ENCODE measurements at places on chromosomes 1 and 21. TPM values are rescaled to one million over a fixed set of nuclear protein-coding genes. Genes with fewer than 3 reads are reported as not detected.

DNA sequence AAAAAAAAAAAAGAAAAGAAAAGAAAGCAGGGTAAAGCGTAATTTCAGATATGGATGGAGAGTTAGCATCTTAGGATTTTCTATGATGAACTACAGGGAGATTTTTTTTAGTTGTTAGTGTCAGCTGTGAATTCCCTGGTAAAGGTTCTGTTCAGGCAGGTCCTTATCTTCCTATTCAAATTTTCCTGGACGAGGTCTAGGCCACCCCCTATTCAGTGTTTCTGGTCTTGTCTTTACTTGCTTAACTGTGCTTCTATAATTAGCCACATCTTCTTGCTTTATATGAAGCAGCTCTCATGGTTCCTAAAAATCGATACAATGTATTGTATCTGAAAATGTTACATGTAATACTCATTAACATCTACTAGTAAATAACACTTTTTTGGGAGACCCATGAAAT lies 157.8 kb downstream of the LHX8 start:
- no peak for DNase-seq
- H3K27me3 ChIP-seq, result no peaks in the 10 kb centered on the region
- no peak overlapping the region for H3K4me3 ChIP-seq

The ENAH gene
- total RNA-seq, result 103 TPM

The MTARC2 gene
- total RNA-seq, result 23.7 TPM

DNA sequence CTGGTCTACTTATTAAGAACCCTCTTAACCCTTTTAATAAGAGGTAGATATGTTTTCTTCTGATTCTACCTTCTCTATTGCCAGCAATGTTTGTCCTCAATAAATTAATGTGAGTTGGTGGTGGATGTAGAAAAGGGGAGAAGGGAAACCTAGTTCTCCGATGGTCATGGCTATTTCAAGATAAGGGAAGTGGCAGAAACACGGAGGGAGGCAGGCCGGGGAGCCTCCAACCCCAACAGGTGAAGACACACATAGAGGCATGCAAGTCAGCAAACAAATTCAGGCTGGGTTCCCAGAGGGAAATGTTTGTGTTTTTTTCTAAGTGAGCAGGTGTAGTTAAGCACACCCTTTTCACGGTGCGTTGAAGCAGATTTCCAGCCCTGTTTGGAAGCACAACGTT lies 31.0 kb upstream of the CLDN14 start:
- H3K27ac ChIP-seq, result no peak overlapping the region
- H3K36me3 ChIP-seq, result no peaks in the 10 kb centered on the region
- DNase-seq, result no peak
- H3K4me1 ChIP-seq, result no peaks in the 10 kb centered on the region
- no peaks in the 10 kb centered on the region for H3K27me3 ChIP-seq
- H3K4me3 ChIP-seq, result no peak overlapping the region

The ARHGEF16 gene
- not detected for total RNA-seq

The CPTP gene
- 71.3 TPM for total RNA-seq

- no peak overlapping the region for H3K4me3 ChIP-seq
- H3K36me3 ChIP-seq, result no peaks in the 10 kb centered on the region
- H3K27me3 ChIP-seq, result no peaks in the 10 kb centered on the region
Measured at GRCh38 chr1:206050655-206051235, 2.2 kb upstream of the RHEX start.

- no peaks in the 10 kb centered on the region for H3K27me3 ChIP-seq
- no peak overlapping the region for H3K27ac ChIP-seq
- H3K4me3 ChIP-seq, result no peak overlapping the region
- H3K36me3 ChIP-seq, result no peaks in the 10 kb centered on the region
- no peak for DNase-seq
- no peaks in the 10 kb centered on the region for H3K4me1 ChIP-seq
Measured at GRCh38 chr21:42164064-42164789, 54.7 kb upstream of the ABCG1 start.

The NBL1 gene
- 157 TPM for total RNA-seq

The AMY1B gene
- total RNA-seq, result not detected

DNA sequence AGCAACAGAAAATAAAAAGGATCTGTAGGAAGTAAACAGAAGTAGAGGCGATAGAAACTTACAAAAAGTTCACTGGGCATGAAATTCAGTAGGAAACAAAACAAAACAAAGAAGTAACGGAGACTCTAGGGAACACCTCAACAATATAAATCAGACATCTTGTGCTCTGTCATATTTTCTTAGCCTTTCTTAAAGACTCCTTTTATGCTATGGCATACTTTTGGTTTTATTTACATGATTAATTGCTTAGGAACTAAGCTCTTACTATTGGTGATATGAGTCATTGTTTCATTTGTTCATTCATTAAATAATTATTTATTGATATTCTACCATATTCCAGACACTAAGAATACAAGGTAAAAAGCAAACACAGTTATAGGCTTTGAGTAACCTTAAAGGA lies 126.6 kb downstream of the KCNT2 start:
- no peaks in the 10 kb centered on the region for H3K27me3 ChIP-seq
- DNase-seq, result no peak
- H3K4me1 ChIP-seq, result no peaks in the 10 kb centered on the region
- no peaks in the 10 kb centered on the region for H3K36me3 ChIP-seq

DNA sequence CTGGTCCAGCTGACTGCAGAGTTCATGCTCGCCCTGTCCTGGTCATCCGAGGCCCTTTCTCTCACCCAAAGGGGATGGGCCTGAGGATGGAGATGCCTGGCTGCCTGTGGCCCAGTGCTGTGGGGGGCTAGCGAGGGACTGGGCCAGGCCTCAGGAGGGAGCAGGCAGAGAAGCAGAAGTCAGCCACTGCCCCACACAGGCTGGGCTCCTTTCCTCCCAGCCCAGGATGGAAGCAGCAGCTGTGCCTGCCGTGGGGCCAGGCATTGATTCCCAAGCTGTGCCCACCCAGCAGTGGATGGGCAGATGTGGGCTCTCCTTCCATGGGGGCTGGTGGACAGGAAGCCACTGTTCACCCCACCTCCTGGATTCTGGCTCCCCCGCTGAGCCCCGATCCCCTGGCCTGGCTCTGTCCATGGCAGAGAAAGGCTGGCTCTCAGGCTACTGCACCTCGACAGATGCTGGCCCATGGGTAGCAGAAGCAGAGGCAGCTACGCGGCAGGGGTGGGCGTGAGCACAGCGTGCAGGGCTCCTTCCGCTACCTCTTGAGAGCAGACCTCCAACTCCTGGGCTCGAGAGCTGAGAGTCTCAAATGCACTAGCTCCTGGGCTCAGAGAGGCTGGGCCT lies 24.6 kb downstream of the RUNX3 start:
- H3K27me3 ChIP-seq, result no peaks in the 10 kb centered on the region
- H3K36me3 ChIP-seq, result peaks cover 3% of the 10 kb centered on the region
- H3K27ac ChIP-seq, result no peak overlapping the region
- no peak overlapping the region for H3K4me3 ChIP-seq

DNA sequence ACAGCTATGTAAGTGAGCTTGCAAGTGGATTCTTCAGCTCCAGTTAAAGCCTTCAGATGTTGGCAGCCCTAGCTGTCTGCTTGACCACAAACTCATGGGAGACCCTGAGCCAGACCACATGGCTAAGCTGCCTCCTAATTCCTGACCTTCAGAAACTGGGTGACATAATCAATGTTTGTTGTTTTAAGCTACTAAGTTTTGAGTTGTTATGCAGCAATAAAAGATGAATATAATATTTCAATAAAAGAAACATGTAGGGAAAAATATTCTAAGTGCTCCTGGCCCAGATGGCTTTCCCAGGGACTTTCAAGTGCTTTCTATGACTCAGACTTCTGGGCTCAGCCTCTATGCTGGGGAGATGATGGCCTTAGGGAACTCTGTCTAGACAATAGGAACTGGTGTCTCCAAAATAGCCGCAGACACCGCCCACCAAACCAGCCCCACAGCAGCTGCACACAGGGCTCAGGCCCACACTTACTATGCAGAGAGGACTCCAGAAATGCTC lies 20.3 kb upstream of the AZIN2 start:
- no peaks in the 10 kb centered on the region for H3K27me3 ChIP-seq
- no peaks in the 10 kb centered on the region for H3K36me3 ChIP-seq
- no peak overlapping the region for H3K27ac ChIP-seq
- H3K4me3 ChIP-seq, result no peak overlapping the region

The BGLAP gene
- total RNA-seq, result 19.1 TPM

- no peak overlapping the region for H3K27ac ChIP-seq
- DNase-seq, result no peak
- no peak overlapping the region for H3K4me3 ChIP-seq
- no peaks in the 10 kb centered on the region for H3K36me3 ChIP-seq
Measured at GRCh38 chr21:20265707-20266440, 732.3 kb upstream of the NCAM2 start.

The FAM72D gene
- not detected for total RNA-seq

DNA sequence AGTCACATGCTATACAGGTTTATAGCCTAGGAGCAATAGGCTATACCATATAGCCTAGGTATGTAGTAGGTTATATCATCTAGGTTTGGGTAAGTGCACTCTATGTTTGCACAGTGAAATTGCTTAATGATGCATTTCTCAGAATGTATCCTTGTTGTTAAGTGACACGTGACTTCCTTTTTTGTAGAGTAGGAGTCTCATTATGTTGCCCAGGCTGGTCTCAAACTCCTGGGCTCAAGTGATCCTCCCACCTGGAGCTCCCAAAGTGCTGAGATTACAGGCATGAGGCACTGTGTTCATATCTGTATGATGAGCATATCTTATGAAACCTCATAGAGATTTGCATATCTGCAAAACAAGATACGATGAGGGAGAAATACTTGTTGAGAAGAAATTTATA lies 13.8 kb upstream of the ABCB10 start:
- no peaks in the 10 kb centered on the region for H3K27me3 ChIP-seq
- DNase-seq, result no peak
- no peaks in the 10 kb centered on the region for H3K36me3 ChIP-seq
- peaks cover 3% of the 10 kb centered on the region for H3K4me1 ChIP-seq

DNA sequence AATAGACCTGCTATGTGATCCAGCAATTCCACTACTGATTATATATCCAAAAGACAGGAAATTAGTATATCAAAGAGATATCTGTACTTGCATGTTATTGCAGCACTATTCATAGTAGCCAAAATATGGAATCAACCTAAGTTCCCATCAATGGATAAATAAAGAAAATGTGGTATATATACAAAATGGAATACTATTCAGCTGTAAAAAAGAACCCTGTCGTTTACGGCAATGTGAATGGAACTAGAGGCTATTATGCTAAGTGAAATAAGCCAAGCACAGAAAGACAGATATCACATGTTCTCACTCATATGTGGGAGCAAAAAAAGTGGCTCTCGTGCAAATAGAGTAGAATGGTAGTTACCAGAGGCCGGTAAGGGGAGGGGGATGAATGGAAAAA lies 9.2 kb downstream of the DNAH14 start:
- H3K4me3 ChIP-seq, result no peak overlapping the region
- no peak for DNase-seq
- H3K27ac ChIP-seq, result no peak overlapping the region

DNA sequence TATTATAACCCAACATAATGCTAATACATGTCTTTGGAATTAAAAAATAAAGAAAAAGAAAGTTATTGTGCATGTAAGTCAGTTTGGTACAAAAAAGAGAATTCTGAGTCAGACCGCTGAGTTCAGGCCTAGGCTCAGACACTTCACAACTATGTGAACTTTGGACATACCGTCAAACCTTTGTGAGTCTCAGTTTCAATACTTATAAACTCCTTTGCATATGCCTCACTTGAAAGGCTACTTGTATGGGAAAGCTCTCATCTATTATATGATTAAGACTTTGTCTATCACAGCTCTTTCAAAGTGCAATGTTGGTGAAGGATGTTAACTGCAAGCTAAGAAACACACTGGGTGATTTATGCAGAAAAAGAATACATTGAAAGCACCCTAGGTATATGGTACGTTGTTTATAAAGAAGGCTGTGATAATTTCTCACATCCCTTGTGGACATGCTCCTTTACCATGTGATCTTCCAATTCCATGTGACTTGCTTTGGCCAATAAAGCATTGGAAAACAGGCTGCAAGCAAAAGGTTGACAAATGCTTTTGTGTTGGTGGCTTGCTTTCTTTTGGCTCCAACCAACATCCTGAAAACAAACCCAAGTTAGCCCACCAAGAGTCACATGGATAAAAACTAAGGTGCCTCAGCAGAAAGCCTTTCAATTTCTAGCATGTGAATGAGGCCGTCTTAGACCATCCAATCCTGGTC lies 49.6 kb downstream of the INTS7 start:
- DNase-seq, result no peak
- no peaks in the 10 kb centered on the region for H3K4me1 ChIP-seq
- peaks cover 18% of the 10 kb centered on the region for H3K36me3 ChIP-seq
- H3K4me3 ChIP-seq, result no peak overlapping the region
- H3K27me3 ChIP-seq, result no peaks in the 10 kb centered on the region
- H3K27ac ChIP-seq, result no peak overlapping the region

GRCh38 chr1:156880473-156880872 lies 13.0 kb upstream of the PEAR1 start:
- no peak overlapping the region for H3K27ac ChIP-seq
- H3K27me3 ChIP-seq, result no peaks in the 10 kb centered on the region
- no peaks in the 10 kb centered on the region for H3K36me3 ChIP-seq
- no peak for DNase-seq
- no peaks in the 10 kb centered on the region for H3K4me1 ChIP-seq
- H3K4me3 ChIP-seq, result no peak overlapping the region

- no peaks in the 10 kb centered on the region for H3K4me1 ChIP-seq
- no peak overlapping the region for H3K4me3 ChIP-seq
- no peaks in the 10 kb centered on the region for H3K27me3 ChIP-seq
- no peak for DNase-seq
Measured at GRCh38 chr1:118155106-118155505, 29.9 kb downstream of the SPAG17 start.

DNA sequence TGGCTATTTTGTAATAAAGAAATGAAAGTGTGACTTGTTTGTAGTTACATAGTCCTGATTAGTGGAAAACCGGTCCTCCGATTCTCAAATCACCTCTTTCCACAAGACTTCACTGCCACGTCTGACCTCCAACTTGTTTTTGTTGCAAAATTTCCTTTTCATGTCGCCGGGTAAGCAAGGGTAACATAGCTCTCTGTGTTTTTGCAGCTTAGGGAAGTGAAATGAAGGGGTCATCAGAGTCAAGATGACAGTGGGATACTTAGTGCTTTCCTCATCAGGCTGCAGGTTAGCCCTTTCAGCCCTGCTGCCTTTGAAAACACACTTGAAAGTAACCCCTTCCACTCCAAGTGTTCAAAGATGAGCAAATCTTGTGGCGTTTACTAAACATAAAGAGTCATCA lies 217.9 kb downstream of the USP25 start:
- H3K4me1 ChIP-seq, result no peaks in the 10 kb centered on the region
- no peak overlapping the region for H3K27ac ChIP-seq
- no peaks in the 10 kb centered on the region for H3K36me3 ChIP-seq
- no peaks in the 10 kb centered on the region for H3K27me3 ChIP-seq

The KCNJ9 gene
- 1.2 TPM for total RNA-seq

GRCh38 chr21:38760017-38760761 lies 45.5 kb upstream of the ETS2 start:
- no peaks in the 10 kb centered on the region for H3K36me3 ChIP-seq
- DNase-seq, result peak; percentile 80
- H3K27ac ChIP-seq, result peak overlapping the region; percentile 92

DNA sequence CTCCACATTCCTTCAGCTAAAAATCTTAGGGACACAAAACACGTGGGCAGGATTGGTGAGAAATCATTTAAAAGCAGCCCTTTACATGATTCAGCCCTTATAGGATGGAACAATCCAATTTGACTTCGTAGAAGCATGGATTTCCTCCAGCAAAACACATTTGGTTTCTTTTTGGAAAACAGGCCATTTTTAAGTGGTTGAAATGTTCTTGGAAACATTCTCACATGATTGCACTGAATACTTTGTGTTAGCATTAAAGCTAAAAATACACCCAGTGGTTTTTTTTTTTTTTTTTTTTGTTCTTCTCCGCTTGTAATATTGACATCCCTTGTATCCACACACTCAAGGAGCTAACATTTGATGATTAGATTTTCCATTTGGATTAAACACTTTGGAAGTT lies 42.1 kb upstream of the ABCG1 start:
- H3K27me3 ChIP-seq, result no peaks in the 10 kb centered on the region
- DNase-seq, result no peak
- no peaks in the 10 kb centered on the region for H3K36me3 ChIP-seq
- no peaks in the 10 kb centered on the region for H3K4me1 ChIP-seq
- no peak overlapping the region for H3K4me3 ChIP-seq

The NPHS2 gene
- total RNA-seq, result not detected
